NCI-H226 (cell line): ENCODE measurements at places on chromosomes 3 and 15.

DNA sequence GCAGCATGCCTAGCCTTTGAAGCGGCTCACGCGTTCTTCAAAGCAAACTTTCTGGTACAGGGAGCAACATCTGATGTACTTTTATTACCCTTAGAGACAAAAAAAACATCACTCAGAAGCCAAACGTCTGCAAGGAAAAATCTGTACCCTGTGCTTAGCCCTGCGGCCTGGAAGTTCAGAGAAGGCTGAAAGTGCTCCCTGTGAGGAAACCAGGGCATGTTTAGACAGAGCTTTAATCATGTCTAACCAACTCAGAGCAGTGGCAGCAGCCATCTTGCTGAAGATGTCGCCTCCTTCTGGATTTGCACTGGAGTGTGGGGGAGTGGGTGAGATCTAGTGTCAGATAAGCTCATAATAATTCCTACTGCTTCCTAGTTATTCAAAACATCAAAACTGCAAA is 170.4 kb downstream of the P3H2 start:
- no peak for DNase-seq

DNA sequence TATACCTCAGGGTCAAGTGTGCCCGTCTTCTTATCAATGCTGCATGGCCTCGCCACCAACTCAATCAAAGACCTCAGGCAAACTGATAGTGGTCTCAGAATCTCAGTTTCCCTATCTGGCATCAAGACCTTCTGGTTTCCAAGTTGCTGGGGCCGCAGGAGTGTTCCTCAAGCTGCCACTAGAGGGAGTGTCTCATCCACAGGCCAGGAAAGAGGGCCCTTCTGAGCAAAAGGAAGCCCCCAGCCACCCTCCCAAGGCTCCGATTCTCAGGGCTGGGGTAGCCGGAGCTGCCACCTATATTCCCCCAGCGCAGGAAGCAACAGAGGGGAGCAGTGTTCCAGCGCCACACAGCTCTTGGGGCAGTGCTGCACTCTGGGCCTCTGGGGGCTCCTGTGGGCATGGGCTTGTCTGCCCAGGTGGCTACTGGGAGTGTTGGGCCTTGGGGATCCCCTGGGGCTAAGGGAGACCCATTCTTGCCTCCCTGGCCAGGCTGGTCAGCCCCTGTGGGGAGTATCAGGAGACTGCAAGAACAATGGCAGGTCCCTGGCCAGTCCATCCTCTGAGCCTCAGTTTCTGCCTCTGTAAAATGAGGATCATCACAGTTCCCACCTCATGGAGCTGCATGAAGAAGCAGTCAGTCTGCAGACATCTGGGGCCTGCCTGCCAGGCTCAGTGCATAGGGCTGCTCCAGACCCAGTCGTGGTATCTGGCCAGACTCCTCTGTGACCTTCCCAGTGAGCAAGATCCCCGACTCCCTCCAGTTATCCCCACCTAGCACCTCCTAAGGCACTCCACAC is 23.4 kb upstream of the SEC13 start:
- DNase-seq: no peak

DNA sequence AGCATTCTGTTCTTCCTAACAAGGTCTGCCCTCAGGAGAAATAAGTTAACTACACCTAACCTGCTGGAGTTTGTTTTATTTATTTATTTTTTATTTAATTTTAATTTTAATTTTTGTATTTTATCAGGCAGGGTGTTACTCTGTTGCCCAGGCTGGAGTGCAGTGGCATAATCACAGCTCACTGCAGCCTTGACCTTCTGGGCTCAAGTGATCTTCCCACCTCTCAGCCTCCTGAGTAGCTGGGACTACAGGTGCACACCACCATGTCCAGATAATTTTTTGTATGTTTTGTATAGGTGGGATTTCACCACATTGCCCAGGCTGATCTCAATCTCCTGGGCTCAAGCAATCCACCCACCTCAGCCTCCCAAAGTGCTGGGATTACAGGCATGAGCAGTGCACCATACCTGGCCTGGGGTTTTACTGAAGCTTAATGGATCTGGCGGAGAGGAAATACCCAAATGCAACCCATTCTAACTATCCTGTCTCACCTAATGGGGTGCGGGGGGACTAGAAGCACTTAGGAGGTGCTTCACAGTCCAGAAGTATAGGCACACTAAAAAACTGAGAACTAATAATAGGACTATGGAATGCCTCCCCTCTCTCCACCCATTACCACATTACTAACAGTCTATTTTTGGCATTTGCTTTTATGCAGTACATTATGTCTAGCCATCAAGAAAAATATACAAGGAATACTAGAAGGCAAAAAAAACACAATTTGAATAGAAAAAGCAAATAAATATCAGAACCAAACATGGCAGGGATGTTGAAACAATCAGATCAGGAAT is 61.4 kb downstream of the TTBK2 start:
- no peak for DNase-seq

GRCh38 chr3:16359331-16359730 is 94.3 kb downstream of the OXNAD1 start:
- no peak for DNase-seq

GRCh38 chr15:77966540-77967234 is 110.8 kb downstream of the TBC1D2B start:
- DNase-seq: no peak

- no peak for DNase-seq
Observed at GRCh38 chr3:132504375-132504933, 87.2 kb downstream of the DNAJC13 start.

- no peak for DNase-seq
Observed at GRCh38 chr3:114480442-114480841, 186.6 kb downstream of the TIGIT start.

DNA sequence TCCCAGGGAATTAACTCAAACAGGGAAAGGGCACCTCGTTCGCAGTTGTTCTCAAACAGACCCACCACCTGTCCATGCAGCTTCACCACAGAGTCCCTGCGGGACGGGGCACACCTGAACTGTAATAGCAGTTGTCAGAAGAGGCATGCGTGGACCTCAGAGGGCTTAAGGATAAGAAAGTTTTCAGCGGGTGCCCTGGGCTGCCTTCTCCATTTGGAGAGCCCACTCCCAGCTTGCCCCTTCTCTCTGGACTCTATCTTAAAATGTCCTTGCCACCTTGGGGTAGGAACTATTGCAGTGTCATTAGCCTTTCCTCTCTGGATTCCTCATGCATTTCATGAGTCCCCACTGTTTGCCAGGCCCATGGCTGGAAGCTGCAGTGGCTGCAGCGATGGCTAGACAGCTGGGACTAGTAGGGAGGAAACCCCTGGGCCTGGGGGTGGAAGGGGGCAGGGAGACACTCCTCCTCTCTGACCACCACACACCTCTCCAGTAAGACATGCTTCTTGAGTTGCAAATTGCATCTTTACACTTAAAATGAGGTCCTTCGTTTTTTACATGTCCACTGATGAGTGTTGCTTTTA is 33.5 kb downstream of the PDIA5 start:
- no peak for DNase-seq

DNA sequence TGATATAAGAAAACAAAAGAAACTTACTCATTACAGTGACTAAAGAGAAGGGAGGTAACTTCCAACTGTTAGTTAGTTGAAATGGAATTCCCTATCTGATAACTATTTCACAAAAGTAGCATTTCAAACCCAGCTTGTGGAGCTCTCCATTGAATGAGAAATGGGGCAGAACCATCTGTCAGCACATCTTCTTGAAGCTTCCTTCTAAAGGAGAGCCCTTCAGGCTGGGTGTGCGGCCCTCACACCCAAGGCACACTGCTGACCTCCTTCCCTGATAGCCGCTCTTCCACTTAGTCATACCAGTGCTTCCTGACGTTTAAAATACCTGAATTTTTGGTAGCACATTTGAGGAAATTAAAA is 28.1 kb upstream of the VEPH1 start:
- peak; percentile 91 for DNase-seq
